ENCODE measurements at places on chromosomes 1 and 21.

DNA sequence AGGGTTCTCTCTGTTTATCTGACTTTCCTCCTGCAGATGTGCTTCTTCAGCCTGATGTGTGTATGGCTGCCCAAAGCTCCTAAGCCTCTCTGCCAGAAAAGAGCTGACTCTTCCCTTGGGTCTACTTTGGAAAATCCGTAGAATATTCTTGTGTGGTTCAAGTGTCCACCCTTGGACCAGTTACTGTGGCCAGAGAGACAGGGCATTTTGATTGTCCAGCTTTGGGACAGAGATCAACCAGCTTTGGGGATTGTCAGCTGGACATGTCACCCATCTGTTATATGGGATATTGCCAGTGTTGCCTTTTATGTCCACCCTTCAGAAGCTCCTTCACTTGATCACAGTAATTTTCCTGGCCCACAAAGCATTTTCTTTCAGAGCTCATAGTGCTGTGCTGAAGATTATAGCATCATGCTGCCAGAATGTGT, 126.2 kb upstream of the L1TD1 start:
- DNase-seq = no peak

GRCh38 chr1:224526771-224527170, 89.3 kb upstream of the CNIH3 start:
- no peak for DNase-seq

DNA sequence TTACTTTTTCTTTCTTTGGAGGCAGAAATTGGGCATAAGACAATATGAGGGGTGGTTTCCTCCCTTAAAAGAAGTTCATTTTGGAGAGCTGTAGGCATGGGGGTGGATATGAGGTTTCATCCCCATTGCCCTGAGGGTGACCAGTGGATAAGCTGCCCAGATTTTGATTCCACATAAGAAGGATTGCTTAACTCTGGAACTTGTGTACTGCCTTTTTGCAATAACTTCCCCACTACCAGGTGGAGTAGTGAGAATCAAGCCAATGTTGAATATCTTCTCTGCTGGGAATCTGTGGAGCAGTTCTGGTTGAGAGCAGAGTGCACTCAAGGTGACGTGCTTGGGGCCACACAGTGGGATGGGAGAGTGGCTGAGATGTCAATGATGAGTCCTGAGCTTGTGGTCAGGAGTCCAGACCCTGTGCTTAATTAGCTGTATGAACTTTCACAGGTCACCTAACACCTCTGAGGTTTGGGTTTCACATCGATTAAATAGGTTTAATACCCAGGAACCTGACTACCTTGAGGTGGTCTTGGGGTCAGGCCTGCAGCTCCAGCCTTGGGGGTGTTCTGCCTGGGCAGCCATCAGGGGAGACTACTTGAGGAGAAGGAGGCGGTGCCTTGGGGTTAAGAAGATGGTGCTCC, 152.9 kb downstream of the FCRL5 start:
- no peak for DNase-seq

- DNase-seq = no peak
Observed at GRCh38 chr1:171809834-171810233, 28.4 kb downstream of the METTL13 start.

GRCh38 chr1:91818713-91818975, 67.3 kb downstream of the TGFBR3 start:
- no peak for DNase-seq

GRCh38 chr1:201051399-201051798, 27.9 kb upstream of the KIF21B start:
- DNase-seq = no peak

GRCh38 chr1:15951341-15952153, 24.4 kb downstream of the ZBTB17 start:
- DNase-seq = no peak

DNA sequence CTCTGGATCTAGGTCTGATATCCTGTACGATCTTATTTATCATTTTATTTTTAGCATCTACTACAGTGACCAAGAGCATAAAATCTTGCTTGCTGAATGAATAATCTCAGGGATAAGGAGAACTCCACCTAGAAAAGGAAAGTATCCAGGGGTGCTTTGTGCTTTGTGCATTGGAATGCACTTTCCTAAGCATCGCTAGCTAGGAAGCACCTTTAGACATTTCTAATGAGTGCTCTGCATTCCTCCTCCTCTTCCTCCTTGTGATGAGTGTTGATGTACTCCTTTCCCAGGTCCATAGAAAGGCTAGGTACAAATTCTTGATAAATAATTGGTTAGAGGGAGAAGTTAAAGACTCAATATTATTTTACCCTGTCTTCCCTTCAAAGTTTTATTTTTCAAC, 31.4 kb downstream of the TCEANC2 start:
- DNase-seq = no peak

- DNase-seq = no peak
Observed at GRCh38 chr21:42230636-42231035, 11.7 kb downstream of the ABCG1 start.

DNA sequence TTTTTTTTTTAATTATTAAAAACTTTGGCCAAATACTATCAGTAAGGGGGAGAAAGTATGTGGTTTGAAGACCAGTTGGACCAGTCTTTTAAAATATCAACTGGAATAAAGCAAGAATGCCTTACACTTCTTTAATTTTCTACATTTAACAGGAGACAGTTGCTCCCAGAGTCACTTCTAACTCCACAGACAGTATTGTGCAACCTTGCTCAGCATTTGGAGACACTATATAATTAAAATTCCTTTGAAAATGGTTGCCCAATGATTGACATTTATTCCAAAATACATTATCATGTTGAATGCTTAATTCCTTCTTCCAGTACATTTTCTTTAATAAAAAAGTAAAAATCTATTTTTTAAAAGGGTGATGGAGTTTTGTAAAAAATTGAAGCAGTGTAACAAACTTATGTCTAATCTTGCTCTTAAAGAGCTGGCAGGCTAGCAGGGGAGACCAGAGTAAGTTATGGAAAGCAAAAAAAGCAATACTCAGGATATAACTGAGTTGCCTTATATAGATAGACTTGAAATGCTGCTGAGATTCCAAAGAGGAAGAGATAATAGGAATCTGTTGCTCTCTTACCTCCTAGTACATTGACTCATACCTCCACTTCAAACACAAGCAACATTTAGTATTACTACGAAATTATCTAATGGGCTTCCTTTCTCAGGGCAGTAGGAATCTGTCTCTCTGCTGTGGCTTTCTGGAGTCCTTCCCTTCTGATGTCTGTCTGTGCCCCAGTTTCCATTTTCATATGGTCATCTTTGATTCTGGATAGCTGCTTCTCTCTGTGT, 69.7 kb upstream of the RGL1 start:
- DNase-seq = peak; percentile 54

DNA sequence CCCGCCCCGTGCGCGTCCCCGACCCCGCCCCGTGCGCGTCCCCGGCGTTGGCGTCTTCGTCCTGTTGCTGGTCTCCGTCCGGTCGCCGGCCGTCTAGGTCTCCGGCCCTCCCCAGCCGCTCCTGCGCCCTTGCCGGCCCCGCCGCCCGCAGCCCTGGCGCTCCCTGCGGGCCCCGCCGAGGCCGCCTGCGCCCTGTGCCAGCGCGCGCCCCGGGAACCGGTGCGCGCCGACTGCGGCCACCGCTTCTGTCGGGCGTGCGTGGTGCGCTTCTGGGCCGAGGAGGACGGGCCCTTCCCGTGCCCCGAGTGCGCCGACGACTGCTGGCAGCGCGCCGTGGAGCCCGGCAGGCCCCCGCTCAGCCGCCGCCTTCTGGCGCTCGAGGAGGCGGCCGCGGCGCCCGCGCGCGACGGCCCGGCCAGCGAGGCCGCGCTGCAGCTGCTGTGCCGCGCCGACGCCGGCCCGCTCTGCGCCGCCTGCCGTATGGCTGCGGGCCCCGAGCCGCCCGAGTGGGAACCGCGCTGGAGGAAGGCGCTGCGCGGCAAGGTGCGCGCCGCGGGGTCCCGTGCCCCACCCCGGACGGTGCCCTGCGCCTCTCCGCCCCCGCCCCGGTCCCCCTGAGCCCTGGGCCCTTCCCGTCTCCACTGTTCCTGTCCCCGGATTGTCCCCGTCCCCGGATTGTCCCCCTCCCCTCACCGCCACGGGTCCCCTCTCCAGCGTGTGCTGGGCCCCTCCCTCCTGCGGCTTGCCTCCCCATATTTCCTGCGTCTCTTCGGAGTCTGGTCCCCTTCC, at the start of gene RNF187:
TSS of gene RNF187 (plus strand) at position 47 of the 789 bp plus-strand sequence.
- no peak for DNase-seq

- no peak for DNase-seq
Observed at GRCh38 chr1:153937331-153937730, 9.2 kb downstream of the DENND4B start.

GRCh38 chr1:238060061-238060460, 169.3 kb upstream of the ZP4 start:
- DNase-seq = peak; percentile 44

DNA sequence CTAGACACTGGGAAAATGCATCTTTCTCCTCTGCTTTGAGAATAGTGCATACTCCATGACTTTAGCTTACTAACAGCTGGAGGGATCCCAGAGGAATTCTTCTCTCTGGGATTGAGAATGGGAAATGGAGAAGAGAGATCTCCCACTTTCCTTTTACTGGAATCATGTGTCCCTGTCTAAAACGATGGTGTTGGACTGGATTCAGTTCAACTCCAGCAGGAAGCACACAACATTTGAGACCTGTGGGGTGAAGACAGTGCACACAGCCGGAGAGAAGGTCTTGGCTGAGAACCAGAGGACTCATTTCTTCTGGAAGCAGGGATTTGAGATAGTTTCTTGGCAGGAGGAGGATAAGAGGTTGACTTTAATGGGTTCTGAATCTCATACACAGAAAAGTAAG, 58.7 kb downstream of the TRABD2B start:
- DNase-seq = no peak

All from cardiac muscle cell (in vitro differentiated cells and primary cell).